A549 treated with dexamethasone at 1 μM for 4 hours (cell line): ENCODE measurements at places on chromosomes 12 and 14. TPM values are rescaled to one million over a fixed set of nuclear protein-coding genes. Genes with fewer than 3 reads are reported as not detected.

Gene CLEC9A
- not detected in 5 replicates for total RNA-seq

Gene SLC25A47
- not detected in 5 replicates for total RNA-seq

Gene NPFF
- total RNA-seq, result not detected in 5 replicates

Gene C14orf132
- 5.0 to 9.9 TPM (median 7.8 TPM) in 5 replicates for total RNA-seq

Gene GRIN2B
- 2.7 to 5.3 TPM (median 4.6 TPM) in 5 replicates for total RNA-seq

Gene ARHGAP9
- 0.33 to 0.72 TPM (median 0.43 TPM) in 5 replicates for total RNA-seq

Gene PRH2
- total RNA-seq, result 0.26 to 0.27 TPM in 2 of 5 replicates, not detected in the others

Gene NOVA1
- 3.9 to 5.5 TPM (median 4.2 TPM) in 5 replicates for total RNA-seq

Gene NXPH4
- total RNA-seq, result 3.7 to 6.8 TPM (median 5.3 TPM) in 5 replicates

Gene OGFOD2
- total RNA-seq, result 11.6 to 16.2 TPM (median 15.8 TPM) in 5 replicates

Gene PRB2
- 0.08 TPM in 1 of 5 replicates, not detected in the others for total RNA-seq

Gene GALNT4
- 13.7 to 22.6 TPM (median 18.1 TPM) in 5 replicates for total RNA-seq

Gene TOMM20L
- total RNA-seq, result not detected in 5 replicates

Gene GPX2
- total RNA-seq, result 172 to 291 TPM (median 185 TPM) in 5 replicates

Gene GYS2
- total RNA-seq, result 0.06 to 0.23 TPM (median 0.18 TPM) in 3 of 5 replicates, not detected in the others

Gene PIANP
- total RNA-seq, result 0.56 to 1.0 TPM (median 0.96 TPM) in 5 replicates

Gene CBLN3
- 0.84 to 1.3 TPM (median 1.0 TPM) in 5 replicates for total RNA-seq

Gene KSR2
- total RNA-seq, result 0.69 to 0.94 TPM (median 0.81 TPM) in 5 replicates

Gene MAP3K9
- 4.8 to 7.9 TPM (median 6.8 TPM) in 5 replicates for total RNA-seq

Gene EXOC3L4
- 1.0 to 1.7 TPM (median 1.6 TPM) in 5 replicates for total RNA-seq

Gene ERBB3
- total RNA-seq, result 1.1 to 1.7 TPM (median 1.3 TPM) in 5 replicates

Gene TSHR
- not detected in 5 replicates for total RNA-seq

Gene LTBP2
- 7.4 to 14.0 TPM (median 11.1 TPM) in 5 replicates for total RNA-seq

Gene PPP1R1A
- total RNA-seq, result 0.09 to 0.27 TPM (median 0.25 TPM) in 5 replicates

Gene DTX1
- total RNA-seq, result 0.26 to 0.66 TPM (median 0.48 TPM) in 5 replicates

Gene B4GALNT3
- 0.49 to 0.74 TPM (median 0.52 TPM) in 5 replicates for total RNA-seq

Gene TAS2R13
- total RNA-seq, result not detected in 5 replicates

Gene PLEKHG7
- not detected in 5 replicates for total RNA-seq

Gene NDUFA9
- 98.7 to 126 TPM (median 114 TPM) in 5 replicates for total RNA-seq

Gene FZD10
- total RNA-seq, result not detected in 5 replicates

Gene RHEBL1
- total RNA-seq, result 2.9 to 4.4 TPM (median 4.0 TPM) in 5 replicates

Gene NOS1
- 0.34 to 0.70 TPM (median 0.62 TPM) in 5 replicates for total RNA-seq

Gene METTL3
- 36.8 to 45.6 TPM (median 43.7 TPM) in 5 replicates for total RNA-seq

Gene TCL1B
- total RNA-seq, result not detected in 5 replicates

Gene SVOP
- total RNA-seq, result not detected in 5 replicates

Gene IPO4
- total RNA-seq, result 68.8 to 105 TPM (median 97.4 TPM) in 5 replicates

Gene MEG3
- 22.8 to 60.4 TPM (median 42.3 TPM) in 5 replicates for total RNA-seq

Gene KRT73
- not detected in 5 replicates for total RNA-seq

Gene KCNK10
- total RNA-seq, result 0.01 to 0.02 TPM in 2 of 5 replicates, not detected in the others

Gene ZFYVE1
- 8.8 to 10.5 TPM (median 9.4 TPM) in 5 replicates for total RNA-seq

Gene DAO
- total RNA-seq, result not detected in 5 replicates

Gene EIF2S3B
- total RNA-seq, result 0.66 to 0.89 TPM (median 0.76 TPM) in 5 replicates

Gene PAX9
- 1.6 to 3.6 TPM (median 3.5 TPM) in 5 replicates for total RNA-seq

Gene LAG3
- total RNA-seq, result 0.56 to 1.7 TPM (median 1.3 TPM) in 5 replicates

Gene ASCL1
- not detected in 5 replicates for total RNA-seq

Gene YBX3
- total RNA-seq, result 248 to 287 TPM (median 273 TPM) in 5 replicates

Gene ACOT6
- not detected in 5 replicates for total RNA-seq

Gene IFNG-AS1
- not detected in 5 replicates for total RNA-seq

Gene PLA2G1B
- 0.18 TPM in 1 of 5 replicates, not detected in the others for total RNA-seq

Gene ATG2B
- total RNA-seq, result 6.7 to 9.0 TPM (median 8.5 TPM) in 5 replicates

Gene RAP1B
- 175 to 200 TPM (median 191 TPM) in 5 replicates for total RNA-seq

Gene KRT77
- not detected in 5 replicates for total RNA-seq

Gene SLC38A4
- total RNA-seq, result 0.16 to 0.42 TPM (median 0.23 TPM) in 5 replicates

Gene SDR9C7
- 0.05 to 0.08 TPM (median 0.07 TPM) in 4 of 5 replicates, not detected in the other for total RNA-seq

Gene CCDC38
- 0.06 to 0.15 TPM (median 0.10 TPM) in 5 replicates for total RNA-seq

Gene SDS
- 0.31 to 1.9 TPM (median 1.7 TPM) in 5 replicates for total RNA-seq

Gene NGB
- total RNA-seq, result 0.05 TPM in 1 of 5 replicates, not detected in the others
